ENCODE measurements at places on chromosomes 5 and 9. TPM values are rescaled to one million over a fixed set of nuclear protein-coding genes. Genes with fewer than 3 reads are reported as not detected.

INSL4 gene
- not detected for total RNA-seq

PDCD1LG2 gene
- 0.73 TPM for total RNA-seq

HEMGN gene
- total RNA-seq, result 0.33 TPM

ARHGEF28 gene
- total RNA-seq, result 14.4 TPM

KCNN2 gene
- total RNA-seq, result 16.2 TPM
